NCI-H748 treated with DMSO at 0.1 percent for 48 hours (cell line): ENCODE measurements at places on chromosomes 2 and 18.

DNA sequence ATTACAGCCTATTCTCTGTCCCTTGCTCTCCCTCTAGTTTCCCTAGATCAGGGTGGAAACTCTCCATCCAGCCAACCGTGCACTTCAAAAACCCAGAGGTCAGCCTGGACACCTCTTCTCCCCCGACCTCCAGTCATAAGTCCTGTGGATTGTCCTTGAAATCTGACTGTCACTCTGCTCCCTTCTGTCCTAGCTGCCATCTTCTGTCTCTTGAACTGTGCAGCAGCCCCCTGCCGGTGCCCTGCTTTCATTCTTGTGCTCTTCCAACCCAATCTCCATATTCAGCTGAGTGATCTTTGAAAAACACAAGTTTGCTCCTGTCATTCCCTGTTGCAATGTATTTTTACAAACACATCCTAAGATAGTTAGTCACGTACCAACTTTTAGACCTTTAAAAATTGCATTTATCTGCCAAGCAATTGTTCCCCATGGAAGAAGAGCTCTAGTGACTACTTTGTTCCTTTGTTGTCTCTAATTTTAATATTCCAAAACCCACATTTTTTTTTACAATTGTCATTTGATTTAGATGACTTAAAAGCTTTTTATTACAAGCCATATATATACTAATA is 254.3 kb downstream of the CAMKMT start:
- no peak for DNase-seq

GRCh38 chr18:40485318-40485717 is 1469.7 kb upstream of the PIK3C3 start:
- DNase-seq, result no peak

DNA sequence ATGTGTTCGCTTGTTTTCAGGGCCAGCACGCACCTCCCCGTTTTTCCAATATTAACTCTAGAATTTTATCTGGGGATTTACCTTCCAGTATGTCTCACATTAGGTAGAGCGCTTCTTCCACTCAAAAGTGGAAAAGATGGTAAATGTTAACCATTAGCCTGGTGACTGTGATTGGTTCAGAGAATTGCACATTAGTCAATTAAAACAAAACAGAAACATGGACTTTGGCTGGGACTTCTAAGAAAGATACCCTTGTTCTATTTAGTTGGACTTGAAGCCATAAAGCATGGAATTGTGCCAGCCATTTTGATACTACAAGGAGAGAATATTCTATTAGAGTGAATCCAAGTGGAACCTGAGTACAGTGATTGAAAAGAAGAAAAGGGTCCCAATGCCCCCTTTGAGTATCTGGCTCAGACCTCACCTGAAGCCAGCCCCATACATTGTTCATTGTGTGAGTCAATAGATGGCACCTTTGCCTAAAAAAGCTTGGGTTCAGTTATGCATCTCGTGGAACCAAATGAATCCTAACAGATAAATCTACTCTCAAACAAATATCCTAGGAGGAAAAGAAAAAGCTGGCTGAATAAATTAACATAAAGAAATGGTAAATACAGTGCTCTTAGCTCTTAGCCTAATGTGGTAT is 354.3 kb downstream of the IRS1 start:
- no peak for DNase-seq

- DNase-seq, result peak; percentile 48
Observed at GRCh38 chr18:9135081-9135911, 1.3 kb upstream of the ANKRD12 start.

GRCh38 chr18:77478646-77479442 is 229.2 kb downstream of the GALR1 start:
- no peak for DNase-seq

- DNase-seq, result no peak
Observed at GRCh38 chr2:192183296-192183695, 11.4 kb downstream of the TMEFF2 start.

DNA sequence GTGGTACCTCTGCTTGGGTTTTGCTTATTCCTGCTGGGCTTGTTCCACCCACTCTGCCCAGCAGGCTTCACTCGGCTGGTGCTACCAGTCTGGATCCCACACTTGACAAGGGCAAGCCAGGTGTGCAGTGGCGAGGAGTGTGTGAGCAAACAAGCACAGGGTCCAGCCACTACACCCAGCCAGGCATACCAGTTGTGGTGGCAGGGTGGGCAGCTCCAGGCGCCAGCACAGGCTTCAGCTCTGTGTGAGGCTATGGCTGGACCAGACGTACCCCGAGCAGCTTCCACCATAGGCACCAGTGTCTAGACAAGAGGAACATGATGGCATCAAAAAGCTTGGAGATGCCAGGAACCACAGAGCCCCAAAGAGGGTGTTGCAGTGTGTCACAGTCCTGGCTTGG is 93.1 kb upstream of the GALNT5 start:
- DNase-seq, result no peak

DNA sequence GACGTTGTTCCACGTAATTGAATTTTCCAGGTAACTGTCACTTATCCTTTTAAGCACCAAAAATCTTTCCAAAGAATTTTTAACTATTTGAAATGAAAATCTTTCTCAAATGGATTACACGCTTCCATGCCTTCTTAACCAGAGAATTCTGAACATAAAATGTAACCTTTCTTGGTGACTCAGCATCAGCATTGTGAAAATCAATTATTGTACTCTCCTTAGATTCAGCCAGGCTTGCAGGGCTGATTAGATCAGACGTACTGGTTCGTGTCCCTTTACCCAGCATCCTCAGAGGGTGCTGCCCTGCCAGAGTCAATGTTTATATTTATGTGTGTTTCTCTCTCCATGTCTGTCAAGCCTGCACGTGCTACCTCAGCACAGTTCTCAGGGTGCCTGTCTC is 623.9 kb downstream of the CNTNAP5 start:
- no peak for DNase-seq

DNA sequence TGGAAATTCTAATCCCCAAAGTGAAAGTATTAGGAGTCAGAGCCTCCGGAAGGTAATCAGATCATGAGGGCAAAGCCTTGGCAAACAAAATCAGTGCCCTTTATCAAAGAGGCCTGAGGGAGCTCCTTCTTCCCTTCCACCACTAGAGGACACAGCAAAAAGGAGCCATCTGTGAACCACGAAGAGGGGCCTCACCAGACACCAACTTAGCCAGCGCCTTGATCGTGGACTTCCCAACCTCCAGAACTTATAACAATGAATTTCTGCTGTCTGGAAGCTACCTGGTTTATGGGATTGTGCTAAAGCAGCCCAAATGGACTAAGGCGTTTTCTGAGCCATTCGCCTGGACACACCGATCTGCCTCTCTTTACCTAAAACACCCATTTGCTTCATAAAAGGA is 133.1 kb downstream of the EIPR1 start:
- no peak for DNase-seq

GRCh38 chr2:224948859-224949258 is 93.4 kb downstream of the DOCK10 start:
- DNase-seq, result no peak
